Upper lobe of left lung (tissue), 6 donors: ENCODE measurements at places on chromosomes 2 and 18. TPM values are rescaled to one million over a fixed set of nuclear protein-coding genes. Genes with fewer than 3 reads are reported as not detected.

GRCh38 chr2:58640042-58640441 lies 398.9 kb upstream of the FANCL start:
- no peak for DNase-seq

The TRAF3IP1 gene
- total RNA-seq: 26.8 TPM

DNA sequence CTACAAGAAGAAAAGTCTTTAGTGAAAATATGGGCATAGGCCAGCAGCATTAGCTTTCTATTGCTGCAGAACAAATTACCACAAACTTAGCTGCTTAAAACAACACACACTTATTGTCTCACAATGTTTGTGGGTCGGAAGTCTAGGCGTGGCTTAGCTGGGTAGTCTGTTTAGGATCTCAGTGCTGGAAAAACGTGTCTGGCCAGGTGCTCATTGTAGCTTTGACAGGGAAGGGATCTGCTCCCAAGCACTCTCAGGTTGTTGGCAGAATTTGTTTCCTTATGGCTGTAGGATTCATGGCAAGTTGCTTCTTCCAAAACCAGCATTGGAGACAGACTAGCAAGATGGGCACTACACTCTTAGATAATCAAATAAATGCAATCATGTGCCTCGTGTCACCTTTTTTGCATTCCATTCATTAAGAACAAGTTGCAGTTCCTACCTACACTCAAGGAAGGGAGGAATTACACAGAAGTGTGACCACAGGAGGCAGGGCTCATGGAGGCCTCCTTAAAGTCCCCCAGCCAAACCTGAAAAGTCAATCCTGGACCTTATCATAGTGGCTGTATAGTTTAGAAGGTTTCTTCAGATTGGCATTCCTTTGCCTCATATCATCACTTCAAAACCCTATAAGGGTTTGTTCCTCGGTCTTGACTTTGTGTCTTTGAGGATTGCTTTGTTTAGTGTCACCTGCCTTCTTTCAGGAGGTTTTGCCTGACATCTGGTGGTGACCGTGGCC lies 17.3 kb downstream of the MRPL30 start:
- no peak for DNase-seq

GRCh38 chr2:42970151-42970550 lies 177.8 kb upstream of the HAAO start:
- DNase-seq: no peak

The EPC2 gene
- total RNA-seq: 23.0 TPM

The GKN1 gene
- total RNA-seq: not detected

The ALKAL2 gene
- 30.7 TPM for total RNA-seq

The SLC5A7 gene
- total RNA-seq: 0.98 TPM
